ENCODE measurements at places on chromosomes 1 and 21.

DNA sequence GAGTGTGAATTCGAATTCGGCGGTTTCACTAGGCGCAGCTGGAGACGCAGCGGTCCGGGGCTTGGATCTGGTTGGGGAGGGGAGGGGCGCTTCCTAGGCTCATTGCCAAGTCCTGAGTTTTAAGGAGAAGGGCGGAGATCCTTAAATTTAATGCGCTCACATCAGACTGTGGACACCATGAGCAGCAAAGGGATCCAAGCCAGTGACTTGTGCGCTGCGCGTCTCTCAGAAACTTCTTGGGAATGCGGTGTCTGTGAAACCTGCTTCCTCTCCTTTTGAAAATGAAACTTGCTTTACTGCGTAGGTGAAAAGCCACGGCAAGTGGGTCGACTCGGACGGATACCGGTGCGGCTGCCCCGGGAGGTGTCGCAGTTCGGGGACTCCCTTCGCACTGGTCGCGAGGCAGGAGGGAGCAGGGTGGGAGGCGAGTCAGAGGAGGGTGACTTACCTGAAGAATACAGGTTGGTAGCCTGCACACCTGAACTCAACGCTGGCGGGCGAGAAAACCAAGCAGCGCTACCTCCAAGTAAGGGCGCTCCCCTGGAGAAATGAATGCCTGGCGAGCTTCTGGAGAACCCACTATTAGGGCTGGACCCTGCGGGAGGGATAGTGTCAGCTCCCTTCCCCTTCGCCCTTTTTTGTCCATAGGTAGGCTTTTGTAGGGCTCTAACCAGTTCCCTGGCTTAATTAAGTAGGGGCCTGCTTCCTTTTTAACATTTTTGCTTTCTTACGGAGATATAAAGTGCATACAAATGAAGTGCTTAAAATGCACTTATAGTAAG is 992 bp downstream of the TENT5C start:
- DNase-seq = peak; percentile 25

DNA sequence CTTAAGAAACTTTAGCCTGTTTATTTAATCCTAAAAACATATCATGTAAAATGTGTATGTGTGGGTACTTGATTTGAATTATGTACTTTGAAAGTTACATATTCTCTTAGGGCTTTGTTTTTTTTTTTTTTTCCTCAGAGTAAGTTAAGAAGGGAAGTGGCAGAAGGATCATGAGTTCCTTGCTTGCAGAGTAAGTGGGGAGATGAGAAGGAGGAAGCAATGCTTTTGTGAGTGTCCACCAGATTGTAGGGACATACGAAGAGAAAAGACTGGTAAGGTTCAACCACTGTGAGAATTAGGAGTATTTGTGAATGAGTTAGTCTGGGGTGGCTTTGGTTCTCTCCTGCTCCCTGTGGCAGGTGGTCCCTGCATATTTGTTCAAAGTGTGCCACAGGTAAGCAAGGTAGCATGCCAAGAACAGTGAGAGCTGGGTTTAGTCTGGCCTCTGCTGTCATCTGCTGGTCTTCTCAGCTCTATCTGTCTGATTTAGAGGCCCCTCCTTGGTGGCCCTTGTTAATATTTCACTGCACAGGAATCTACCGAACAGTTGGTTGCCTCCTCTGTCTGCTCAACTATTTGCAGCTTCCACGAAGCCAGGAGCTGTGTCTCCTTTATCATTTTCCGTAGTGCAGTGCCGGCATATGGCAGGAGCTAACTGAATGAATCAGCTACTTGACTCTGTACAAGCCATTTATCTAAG is 9.5 kb downstream of the DNM3 start:
- DNase-seq = no peak

- DNase-seq = no peak
These were observed 126.7 kb downstream of the CDC42BPA start for GRCh38 chr1:227191607-227192006.

DNA sequence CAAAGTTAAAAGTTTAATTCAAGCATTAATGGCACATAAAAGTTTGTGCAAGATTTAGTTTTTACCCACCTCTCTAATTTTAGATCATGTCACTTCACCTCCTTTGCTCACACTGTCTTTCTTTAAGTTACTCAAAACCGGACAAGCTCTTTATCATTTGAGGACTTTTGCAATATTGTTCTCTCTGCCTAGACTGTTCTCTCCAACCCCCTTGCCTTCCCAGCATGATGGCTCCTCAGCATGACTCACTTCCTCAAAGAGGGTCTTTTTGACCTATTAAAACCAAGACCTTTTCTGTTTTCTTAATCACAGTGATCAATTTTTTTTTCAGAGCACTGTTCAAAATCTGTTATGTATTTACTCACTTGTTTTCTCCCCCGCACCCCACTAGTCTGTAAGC is 61.3 kb downstream of the XKR8 start:
- no peak for DNase-seq

- DNase-seq = no peak
These were observed 22.2 kb upstream of the ARHGEF16 start for GRCh38 chr1:3432306-3432705.

GRCh38 chr1:155006601-155007101 is 4.0 kb downstream of the ZBTB7B start:
- DNase-seq = no peak

Data from progenitor cell of endocrine pancreas (in vitro differentiated cells).